Cerebellar cortex (tissue), 1 donor: ENCODE measurements at places on chromosomes 7 and 10.

DNA sequence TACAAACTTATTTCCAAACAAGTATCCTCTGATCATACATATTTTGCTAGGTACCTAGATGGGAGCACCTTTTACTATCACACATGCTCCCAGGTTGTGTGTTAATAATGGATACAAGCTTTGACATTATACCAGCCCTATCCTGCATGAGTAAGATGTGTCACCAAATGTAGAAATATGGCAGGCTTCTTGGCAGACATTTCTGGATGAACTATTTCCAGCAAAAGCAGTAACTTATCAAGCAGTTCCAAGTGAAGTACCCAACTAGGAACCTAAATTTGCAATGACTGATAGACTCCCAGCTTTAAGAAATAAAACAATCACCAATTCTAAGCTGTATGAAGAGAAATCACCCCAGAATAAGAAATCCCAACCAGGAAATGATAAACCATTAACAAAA lies 103.7 kb upstream of the TMEM72 start:
- DNase-seq, result no peak

- no peak for DNase-seq
Observed at GRCh38 chr10:62903828-62904227, 87.7 kb upstream of the EGR2 start.

- DNase-seq, result no peak
Observed at GRCh38 chr10:48907730-48908129, 31.9 kb downstream of the LRRC18 start.

DNA sequence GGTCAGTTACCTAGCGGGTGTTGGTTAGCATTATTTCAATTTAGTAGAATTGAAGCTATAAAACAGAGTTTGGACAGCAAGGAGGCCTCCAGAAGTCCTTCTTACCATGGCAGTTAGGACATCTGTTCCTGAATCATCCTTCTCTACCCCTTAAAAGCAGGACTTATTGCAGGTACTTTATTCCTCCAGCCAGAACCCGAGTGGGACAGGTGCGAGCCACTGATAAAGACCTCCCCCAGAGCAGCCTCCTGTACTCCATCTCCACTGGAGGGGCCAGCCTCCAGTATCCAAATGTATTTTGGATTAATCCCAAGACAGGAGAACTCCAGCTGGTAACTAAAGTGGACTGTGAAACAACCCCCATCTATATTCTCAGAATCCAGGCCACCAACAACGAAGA lies 54.6 kb downstream of the CDHR3 start:
- peak; percentile 26 for DNase-seq

DNA sequence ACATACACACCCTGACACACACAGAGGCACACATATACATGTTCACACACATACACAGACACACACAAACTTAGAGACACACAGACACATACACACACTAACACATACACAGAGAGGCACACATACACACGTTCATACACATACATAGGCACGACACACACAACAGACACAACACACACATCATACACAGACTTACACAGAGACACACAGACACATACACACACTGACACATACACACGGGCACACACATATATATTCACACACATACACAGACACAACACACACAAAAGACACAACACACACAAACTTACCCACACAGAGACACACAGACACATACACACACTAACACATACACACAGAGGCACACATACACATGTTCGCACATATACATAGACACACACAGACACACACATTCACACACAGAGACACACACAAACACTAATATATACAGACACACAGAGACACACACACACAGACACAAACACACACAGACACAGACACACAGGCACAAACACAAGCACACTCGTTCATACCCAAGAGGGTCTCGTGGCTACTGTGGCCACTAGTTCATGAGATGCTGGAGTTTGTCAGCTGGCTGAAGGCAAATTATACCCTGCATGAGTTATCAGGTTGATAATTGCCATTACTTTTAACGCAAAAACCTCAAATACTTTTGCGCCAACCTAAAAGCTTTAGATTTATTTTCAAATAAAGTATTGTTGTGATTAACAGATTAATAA lies 17.7 kb upstream of the KLF6 start:
- DNase-seq, result no peak

- peak; percentile 60 for DNase-seq
Observed at GRCh38 chr7:71682841-71683781, 551.2 kb downstream of the GALNT17 start.

GRCh38 chr7:33485747-33486493 lies 356.6 kb downstream of the BBS9 start:
- no peak for DNase-seq

DNA sequence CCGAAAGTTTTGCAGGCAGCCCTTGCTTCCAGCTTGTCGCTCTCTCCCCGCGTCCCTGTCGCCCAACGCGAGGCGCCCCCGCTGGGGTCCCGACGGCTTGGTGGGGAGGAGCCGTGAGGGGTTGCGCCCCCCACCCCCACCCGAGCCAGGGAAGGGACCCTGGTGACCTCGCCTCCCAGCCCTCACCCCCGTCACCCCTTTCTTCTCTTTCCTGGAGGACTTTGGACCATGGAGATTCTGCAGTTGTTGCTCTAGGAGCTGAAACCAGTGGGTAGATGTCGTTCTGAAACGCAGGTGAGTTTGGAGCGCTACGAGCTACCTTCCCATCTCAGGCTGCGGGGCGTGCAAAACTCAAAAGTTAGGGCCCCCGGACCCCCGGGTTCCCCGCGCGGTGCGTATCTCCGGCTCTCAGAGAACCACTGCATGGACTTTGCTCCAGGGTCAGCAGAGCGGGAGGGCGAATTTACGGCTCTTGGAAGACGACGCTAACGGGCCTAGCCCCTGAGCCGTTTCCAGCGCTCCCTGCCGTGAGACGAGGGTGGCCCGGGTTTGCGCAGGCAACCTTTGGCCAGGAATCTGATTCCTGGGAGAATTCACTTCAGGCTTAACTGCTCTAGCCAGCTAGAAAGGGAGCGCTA lies 684 bp upstream of the ATXN7L1 start:
- DNase-seq, result peak; percentile 47

- no peak for DNase-seq
Observed at GRCh38 chr10:131204406-131205152, 106.9 kb downstream of the TCERG1L start.

DNA sequence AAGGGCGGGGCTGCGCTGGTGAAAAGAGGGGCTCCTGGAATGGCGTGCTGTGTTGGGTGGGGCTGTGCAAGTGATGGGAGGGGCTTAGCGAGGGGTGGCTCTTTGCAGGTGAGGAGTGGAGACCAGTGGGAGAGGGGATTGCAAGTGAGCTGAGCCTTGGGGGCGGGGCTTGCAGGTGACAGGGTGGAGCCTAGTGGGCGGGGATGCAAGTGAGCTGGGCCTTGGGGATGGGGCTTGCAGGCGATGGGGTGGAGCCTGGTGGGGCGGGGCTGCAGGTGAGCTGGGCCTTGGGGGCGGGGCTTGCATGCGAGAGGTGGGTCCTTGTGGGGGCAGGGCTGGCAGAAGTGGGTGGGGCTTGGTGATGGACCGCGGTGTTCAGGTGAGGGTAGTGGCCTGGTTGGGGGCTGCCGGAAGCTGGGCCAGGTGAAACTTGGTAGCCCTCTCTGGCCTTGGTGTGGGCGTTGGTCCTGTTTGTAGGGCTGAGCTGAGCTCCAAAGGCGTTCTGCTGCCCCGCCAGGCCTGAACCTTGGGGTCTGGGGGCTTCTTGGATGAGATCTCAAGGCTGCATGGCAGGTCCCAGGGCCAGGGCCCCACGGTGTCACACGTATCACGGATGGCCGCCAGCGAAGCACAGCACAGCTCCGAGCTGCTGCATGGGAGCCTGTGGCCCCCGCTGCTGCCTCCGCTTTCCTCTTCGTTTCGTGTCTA lies 743 bp upstream of the PITRM1 start:
- no peak for DNase-seq

DNA sequence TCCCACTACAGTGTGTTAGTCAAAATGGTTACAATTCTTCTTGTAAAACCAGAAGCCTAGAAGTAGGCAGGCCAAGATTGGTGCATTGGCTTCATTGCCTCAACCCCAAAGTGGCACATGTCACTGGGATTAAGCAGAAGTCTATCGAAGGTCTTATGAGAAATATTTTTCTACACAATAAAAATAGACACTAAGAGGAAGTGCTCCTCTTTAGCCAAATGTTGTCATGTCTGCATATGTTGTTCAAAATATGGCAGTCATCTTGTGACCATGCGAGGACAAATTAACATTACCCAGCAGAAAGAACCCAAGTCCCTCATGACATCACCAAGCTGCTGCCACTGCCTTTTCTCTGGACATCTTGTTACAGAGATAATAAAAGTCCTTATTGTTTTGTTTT lies 6.3 kb upstream of the NSMCE4A start:
- no peak for DNase-seq

DNA sequence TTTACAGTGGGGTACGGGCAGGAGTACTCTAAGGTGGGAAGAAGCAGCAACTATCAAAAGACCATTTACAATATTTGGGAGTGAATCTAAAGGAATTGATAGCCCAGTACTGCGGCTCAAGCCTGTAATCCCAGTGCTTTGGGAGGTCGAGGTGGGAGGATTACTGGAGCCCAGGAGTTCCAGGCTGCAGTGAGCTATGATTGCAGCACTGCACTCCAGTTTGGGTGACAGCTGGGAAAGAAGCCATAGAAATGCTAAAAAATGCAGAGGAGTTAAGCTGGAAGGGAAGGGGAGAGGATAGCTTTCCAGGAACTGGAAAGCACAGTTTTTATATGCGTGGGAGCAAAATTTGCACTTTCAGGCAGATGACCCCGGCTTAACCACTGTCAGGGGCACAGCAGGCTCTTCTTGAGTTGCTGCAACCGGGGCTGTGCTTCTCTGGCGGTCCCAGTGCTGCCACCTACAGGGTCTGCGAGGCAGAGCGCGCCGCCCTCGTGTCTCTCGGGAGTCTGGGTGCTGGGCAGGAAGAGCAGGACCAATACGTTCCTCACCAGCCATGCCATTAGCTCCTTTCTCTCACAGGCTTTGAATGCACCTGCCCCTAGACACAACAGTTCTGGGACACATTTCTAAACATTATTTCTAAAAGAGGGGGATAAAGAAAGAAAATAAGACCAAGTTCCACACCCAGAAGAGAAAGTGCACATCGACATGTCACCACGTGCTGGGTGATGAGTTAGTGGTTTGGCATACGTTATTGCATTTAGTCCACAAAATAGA lies 10.1 kb upstream of the BMPER start:
- DNase-seq, result peak; percentile 77

DNA sequence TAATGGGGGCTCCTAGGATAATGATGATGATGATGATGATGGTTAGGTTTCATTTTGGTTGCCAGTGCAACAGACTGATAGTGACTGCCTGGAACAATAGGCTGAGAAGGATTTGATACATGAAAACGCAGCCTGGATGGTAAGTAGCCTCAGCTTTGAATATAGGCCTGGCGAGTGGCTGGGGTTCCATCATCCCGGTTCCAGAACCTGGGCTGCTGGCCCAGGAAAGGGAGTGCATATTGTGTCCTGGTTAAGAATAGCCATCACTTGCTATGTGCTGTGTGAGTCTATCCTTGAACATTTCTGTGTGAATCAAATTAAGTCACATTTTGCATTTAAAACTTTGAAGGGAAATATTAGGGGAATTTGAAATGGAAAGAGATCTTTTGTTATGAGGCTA lies 62.7 kb downstream of the SHH start:
- peak; percentile 78 for DNase-seq

DNA sequence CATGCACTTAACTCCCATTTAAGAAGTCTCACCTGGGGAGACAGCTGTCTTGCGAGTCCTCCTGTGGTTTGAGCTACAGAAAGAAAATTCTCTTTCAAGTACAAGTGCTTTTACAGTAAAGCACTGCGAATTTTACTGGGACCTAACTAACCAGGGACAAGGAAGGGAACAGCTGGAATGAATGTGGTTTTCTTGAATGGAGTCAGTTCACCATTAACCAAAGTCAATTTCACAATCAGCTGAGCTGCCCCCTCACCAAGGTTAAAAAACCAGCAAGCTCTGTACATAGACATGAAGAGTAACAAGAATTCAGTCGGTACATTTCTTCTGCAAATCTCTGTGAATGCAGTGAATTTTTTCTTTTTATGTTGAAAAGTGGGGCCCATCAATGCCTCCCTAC lies 56.3 kb downstream of the GFRA1 start:
- no peak for DNase-seq

DNA sequence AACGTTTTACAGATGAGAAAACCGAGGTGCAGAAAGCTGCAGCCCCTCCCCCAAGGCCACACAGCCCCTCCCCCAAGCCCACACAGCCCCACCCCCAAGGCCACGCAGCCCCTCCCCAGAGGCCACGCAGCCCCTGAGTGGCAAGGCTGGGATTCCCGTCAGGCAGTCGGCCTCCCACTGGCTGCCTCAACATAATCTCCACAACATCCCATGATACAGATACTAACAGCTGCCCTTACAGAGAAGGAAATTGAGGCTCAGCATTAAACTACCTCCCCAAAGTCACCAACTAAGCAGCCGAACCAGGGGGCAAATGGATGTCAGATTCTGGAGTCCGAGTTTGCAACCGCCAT lies 15.9 kb downstream of the SH3PXD2A start:
- DNase-seq, result no peak

GRCh38 chr7:37666026-37666799 lies 17.4 kb upstream of the GPR141 start:
- no peak for DNase-seq

DNA sequence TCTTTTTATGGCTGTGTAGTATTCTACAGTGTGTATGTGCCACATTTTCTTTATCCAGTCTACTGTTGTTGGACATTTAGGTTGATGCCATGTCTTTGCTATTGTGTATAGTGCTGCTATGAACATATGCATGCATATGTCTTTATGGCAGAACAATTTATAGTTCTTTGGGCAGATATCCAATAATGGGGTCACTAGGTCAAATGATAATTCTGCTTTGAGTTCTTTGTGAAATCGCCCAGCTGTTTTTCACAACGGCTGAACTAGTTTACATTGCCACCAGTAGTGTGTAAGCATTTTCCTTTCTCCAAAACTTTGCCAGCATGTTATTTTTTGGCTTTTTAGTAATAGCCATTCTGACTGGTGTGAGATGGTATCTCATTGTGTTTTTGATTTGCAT lies 214.8 kb upstream of the TMEM229A start:
- no peak for DNase-seq

DNA sequence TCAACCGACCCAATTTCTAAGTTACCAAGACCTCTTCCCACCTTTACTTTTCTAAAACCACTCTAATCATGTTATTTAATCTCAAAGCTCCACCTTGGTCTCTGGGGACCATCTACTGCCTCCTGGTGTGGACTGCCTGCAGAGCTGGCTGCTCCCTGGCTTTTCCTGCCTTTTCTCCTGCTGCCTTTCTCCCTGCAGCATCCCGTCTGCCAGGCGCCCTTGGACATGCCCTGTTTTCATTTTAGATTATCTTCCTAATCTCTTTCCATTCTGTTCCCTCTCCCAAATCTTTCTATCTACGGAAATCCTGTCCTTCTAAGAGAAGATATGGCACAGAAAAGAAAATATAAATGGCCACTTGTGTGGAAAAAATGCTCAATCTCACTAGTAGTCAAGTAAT lies 23.1 kb downstream of the TCAF1 start:
- no peak for DNase-seq

GRCh38 chr7:3805151-3805550 lies 504.1 kb downstream of the SDK1 start:
- DNase-seq, result no peak
